Colonic mucosa (tissue), 4 donors: ENCODE measurements at places on chromosomes 12 and 14. TPM values are rescaled to one million over a fixed set of nuclear protein-coding genes. Genes with fewer than 3 reads are reported as not detected.

DNA sequence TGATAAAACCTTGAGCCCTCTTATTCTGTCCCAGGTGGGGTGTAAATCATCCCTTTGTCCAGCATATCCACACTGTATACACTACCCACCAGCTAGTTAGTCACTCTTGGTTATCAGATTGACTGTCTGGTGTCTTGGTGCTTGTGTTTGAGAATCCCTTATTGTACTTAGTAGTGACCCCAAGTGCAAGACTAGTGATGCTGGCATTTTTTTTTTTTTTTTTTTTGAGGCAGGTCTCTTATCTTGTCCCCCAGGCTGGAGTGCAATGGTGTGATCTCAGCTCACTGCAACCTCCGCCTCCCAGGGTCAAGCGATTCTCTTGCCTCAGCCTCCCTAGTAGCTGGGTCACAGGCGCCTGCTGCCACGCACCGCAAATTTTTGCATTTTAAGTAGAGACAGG is 5.8 kb downstream of the VRK1 start:
- no peak for DNase-seq

GRCh38 chr14:67513631-67514108 is 19.4 kb upstream of the PLEKHH1 start:
- peak; percentile 44 for DNase-seq

- DNase-seq = no peak
Observed at GRCh38 chr14:61887628-61888027, 125.4 kb downstream of the SNAPC1 start.

GRCh38 chr14:74572726-74573301 is 39.2 kb downstream of the LTBP2 start:
- DNase-seq = no peak

The SERPINA1 gene
- total RNA-seq = 278 TPM
